ENCODE measurements at places on chromosomes 7 and 10.

DNA sequence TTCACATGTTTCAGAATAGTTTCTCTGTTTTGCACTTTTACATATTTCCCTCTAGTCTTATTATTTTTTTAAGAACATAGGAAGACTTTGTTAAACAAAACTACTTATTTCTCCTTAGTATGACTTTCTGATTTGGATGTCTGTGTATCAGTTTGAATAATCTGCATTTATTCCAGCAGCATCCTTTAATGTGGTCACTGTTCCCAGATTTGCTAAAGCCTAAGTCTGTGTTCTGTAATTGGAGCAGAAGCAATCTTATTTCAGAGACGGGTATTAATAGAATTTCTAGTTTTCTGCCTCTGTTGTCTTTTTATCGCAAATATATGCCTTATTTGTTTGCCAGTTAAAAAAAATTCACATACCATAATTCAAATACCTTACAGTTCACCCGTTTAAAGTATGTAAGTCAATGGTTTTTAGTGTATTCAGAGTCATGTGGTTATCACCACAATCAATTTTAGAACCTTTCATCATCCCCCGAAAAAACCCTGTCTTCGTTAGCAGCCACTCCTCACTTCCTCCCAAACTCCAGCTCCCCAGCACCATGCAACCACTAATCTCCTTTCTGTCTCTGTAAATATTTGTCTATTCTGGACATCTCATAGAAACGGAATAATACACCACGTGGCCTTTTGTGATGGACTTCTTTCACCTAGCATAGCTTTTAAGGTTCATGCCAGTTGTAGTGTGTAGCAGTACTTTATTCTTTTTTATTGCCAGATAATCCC is 58.7 kb downstream of the INPP5F start:
- peak; percentile 79 for DNase-seq

GRCh38 chr10:57964351-57964750 is 303.3 kb downstream of the IPMK start:
- DNase-seq = no peak

DNA sequence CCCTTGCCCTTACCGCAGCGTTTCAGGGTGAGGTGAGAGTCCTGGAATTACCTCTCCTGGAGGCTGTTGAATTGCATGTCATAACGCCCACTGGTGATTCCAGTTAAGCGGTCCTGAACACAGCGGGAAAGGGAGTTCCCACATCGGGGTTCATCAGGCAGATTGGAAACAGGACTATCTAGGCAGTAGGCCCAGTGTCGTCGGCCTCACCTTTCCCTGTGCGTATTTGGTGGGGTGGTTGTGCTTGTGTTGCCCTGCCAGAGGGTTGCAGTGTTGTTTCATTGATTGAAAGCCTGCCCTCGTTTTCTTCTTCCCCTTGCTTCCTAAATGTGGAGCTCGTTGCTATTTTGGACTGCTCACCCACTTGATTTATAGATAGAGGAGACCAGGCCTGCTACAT is 10.6 kb upstream of the SUN1 start:
- no peak for DNase-seq

- DNase-seq = no peak
These were observed 4.2 kb upstream of the AOC1 start for GRCh38 chr7:150848111-150848510.

GRCh38 chr7:98978672-98979071 is 100.3 kb downstream of the TRRAP start:
- DNase-seq = no peak

GRCh38 chr10:132400547-132401151 is 3.6 kb downstream of the PWWP2B start:
- no peak for DNase-seq

GRCh38 chr10:804191-804781 is 114.8 kb upstream of the DIP2C start:
- no peak for DNase-seq

DNA sequence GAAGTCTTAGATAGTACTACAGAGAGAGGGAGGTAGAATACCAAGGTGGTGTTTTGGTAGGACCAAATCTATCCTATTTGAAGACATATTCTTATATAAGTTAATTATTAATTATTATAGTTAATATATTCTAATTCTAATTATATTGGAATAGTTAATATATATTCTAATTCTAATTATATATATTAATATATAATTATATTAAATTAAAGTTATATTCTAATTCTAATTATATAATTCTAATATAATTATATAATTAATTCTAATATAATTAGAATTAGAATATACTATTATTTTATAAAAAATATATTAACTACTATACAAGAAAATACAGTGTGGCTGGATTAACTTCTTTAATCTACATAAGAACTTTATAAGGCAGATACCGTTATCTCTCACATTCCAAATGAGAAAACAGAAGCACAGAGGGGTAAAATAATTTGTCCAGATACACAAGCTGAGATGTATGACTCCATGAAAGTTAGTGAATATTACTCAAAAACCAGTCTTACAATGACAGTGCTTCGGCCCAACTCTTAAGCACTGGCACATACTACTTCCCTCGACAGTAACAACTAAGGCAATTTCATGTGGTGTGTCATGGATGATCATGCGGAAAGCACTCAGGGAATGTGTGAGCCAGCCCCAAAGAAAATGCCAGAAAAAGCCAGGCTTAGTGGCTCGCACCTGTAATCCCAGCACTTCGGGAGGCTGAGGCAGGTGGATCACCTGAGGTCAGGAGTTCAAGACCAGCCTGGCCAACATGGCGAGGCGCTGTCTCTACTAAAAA is 42.6 kb downstream of the TYW1B start:
- DNase-seq = no peak

DNA sequence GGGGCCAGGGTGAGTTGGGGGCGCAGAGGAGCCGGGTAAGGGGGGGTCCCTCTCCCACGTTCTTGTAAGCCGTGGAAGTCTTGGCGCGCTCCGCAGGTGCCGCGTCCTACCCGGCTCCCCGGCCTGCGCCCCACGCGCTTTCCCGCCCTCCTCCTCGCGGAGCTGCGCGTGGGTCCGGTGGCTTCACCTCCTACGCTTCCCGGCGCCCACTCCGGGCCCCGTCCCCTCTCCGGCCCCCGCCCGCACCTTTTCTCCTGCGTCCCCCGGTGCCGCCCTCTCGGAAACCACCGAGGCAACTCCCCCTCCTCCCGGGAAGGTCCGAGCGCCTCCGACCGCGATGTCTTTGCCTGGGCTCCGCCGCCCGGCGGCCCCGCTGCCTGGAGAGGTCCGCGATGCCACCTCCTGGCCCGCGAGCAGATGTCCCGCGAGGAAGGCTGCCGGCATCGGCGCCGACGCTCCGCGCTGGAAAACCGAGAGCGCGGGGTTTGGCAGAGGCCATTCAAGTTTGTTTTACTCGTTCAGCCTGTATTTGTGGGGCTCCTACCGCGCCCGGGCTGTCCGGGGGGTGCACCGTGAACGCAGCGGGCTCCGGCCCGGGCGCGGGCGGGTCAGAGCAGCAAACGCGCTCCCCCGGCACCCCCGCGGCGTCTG is 2.4 kb upstream of the NKX6-2 start:
- DNase-seq = peak; percentile 11

GRCh38 chr10:905972-906371 is 25.5 kb downstream of the LARP4B start:
- no peak for DNase-seq

GRCh38 chr7:23357190-23358093 is 58.3 kb downstream of the MALSU1 start:
- DNase-seq = peak; percentile 54

DNA sequence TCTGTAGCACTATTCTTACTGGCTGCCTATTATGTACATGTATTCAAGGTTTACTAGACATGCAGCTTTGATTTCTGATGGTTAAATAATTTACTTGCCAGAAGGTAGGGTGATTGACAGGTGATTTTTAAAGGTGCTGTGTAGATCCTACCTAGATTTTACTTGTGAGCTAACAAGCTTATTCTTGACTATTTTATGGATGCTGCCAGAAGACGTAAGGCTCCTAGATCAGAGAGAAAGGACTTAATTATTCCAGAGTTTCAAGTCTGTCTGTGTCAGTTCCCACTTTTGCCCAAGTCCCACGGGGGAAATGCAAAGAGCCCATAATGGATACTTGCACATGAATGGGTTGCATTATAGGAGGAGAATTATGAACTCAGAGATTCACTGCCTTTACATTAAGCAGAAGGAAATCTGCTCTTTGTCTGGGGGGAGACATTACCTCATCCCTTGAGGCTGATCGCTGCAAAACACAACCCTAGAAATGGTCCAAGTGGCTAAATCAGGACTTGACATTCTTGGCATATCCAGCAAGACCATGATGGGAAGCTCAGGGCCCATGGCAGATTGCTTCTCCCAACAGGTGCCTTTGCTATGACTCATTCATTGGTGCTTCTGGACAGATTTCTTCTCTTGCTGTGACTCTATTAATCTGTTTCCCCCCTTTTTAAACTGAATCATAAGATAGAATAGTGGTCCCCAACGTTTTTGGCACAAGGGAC is 32.1 kb downstream of the GPR158 start:
- DNase-seq = no peak

GRCh38 chr10:86103391-86104101 is 263.0 kb downstream of the GRID1 start:
- DNase-seq = no peak

- no peak for DNase-seq
These were observed 318.6 kb upstream of the KLF6 start for GRCh38 chr10:4103603-4104002.

GRCh38 chr10:128537834-128538330 is 411.7 kb upstream of the MKI67 start:
- DNase-seq = no peak

DNA sequence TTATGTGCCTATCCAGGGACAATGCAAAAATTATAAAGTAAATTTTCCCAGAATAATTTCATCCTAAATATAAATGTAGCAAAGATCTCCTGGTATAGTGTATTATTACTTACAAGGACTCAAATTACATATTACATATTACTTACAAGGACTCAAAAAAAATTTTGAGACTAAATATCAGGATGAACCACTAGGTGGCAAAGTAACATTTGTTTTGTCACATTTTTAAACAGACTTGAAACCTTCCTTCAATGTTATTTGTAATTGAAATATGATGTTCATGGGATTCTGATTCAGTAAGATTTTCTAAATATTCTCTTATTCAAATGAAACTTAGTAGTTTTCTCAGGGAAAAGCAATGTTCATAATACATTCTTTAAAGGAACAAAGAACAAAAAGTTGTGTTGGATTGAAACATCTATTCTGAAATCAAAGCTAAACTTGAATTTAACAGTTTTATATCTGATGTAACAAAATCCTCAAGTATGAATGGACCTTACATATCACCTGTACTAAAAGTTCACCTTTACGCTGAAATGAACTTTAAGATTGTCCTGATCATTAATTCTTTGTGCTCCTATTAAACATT is 74.3 kb upstream of the GNAI1 start:
- peak; percentile 54 for DNase-seq

DNA sequence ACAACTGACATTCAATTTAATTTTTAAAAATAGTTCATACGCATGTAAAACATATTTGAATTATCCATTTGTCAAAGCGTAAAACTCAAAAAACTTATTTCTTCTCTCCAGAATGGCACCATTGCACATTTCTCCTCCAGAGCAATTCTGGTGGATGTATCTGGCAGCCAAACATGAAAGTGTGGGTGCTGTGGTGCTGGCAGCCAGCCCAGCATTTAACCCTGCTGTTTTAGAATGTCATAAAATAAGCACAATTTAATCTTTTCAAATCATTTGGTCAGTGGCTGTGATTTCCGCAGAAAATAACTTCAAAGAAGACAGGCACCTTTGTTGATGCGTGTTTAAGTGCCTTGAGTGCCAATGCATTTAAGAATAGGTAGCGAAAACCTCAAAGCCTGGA is 302.7 kb upstream of the MEOX2 start:
- DNase-seq = no peak

DNA sequence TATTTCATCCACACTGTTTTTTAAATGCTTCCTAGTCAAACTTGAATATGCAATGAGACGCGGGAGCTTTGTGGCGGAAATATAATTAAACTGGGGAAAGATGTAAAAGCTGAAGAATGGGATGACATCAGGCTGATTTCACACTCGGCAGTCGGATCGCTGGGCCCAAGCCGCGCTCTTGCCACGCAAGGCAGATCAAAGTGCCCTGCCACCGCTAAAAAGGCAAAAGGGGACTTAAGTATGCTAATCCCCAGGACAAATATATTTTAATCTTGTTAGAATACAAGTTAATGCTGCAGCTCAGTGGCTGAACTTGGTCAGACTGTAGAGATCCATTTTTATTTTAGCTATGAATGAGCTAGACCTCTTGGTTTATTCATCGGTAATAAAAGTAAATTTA is 13.8 kb downstream of the EN2 start:
- no peak for DNase-seq

DNA sequence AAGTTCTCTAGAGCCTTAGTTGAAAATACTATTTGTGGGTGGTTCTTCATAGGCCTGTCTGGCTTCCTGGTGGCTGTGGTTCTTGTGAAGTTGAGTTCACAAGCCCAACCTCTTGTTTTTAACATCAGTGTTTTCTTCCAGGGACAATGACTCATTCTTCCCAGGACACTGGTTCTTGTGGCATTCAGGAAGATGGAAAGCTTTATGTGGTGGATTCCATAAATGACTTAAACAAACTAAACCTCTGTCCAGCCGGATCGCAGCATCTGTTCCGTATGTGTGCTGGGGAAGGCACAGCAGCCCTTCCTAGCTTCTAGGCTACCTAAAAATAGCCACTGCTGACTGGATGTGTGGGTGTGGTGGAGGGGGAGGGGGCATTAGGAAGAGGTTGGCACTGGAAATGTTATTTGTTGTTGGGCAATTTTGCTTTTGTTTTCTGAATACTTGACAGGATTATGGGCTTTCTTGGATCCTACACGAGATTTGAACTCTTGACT is 3.9 kb downstream of the LSMEM1 start:
- DNase-seq = peak; percentile 38

DNA sequence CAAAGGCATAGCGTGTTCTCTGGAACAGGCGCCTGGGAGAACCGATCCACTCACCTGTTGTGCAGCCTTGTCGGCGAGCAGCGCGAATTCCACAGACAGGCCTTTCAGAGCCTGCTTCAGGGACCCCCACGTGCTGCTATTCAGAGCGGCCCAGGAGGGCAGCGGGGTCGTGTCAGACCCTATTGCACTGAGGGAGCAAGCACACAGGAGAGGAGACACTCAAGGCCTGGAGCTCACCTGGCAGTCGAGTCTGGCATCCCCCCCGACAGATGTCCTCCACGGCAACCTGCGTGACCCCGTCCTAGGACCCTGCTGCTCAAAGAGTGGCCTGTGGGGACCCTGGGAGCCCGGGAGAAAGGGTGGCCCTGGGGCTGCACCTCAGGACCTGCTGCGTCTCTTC is 21.1 kb downstream of the NUDT1 start:
- no peak for DNase-seq

DNA sequence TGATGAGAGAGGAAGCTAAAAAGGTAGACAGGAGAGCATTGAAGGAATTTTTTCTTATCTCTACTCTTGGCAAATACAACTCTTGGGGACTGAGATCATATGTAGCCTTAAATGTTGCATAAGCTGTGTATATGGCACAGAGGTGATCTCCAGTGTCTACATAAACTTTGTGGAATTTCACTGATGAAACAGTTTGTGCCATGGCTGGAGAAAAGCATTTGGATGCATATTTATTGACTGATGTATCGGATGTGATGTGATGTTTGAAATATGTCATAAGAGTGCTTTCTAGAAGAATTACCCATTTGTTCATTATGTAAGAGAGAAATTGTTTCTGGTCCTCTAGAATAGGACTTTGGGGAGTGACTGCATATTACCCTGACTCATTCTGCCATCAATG is 244.9 kb upstream of the LRRTM3 start:
- no peak for DNase-seq

GRCh38 chr10:12358863-12359564 is 9.7 kb downstream of the CAMK1D start:
- DNase-seq = no peak

Data from inflammatory macrophage treated with lipopolysaccharide for 4 hours (primary cell).